Muscle of back (tissue), 13 donors: ENCODE measurements at places on chromosomes 16 and 17.

GRCh38 chr17:44599298-44600175 is 42.3 kb downstream of the FZD2 start:
- peak; percentile 86 for DNase-seq

DNA sequence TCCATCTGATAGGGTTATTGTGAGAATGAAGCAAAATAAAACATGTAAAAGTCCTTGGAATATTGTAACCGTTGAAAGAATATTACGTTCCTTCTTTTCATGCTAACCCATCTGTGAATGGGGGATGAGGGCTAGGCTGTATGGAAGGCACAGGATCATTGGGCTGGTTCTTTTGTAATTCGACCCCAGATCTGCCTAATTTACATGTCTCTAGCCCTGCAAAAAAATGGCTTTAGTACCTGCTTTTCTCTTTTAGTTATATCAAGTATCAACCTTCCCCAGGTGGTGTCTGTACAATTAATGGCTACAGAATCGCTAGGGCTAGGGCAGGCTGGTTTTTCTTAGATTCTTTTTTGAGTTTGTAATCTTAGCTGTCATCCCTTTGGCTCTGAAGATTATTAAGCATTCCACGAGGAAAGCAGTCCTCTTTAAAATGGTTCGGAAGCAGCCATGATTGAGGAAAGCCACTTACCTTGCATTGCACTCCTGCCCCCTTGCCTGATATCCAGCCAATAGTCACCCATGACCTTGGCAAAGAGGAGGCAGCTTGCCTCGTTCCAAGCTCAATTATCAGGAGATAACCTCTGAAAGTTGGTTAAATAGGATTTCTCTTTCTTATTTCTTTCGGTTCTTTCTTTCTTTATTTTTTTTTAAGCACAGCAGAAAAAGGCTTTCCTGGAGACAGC is 153.9 kb upstream of the ZKSCAN2 start:
- DNase-seq, result no peak

GRCh38 chr17:64075913-64076312 is 54.0 kb downstream of the ERN1 start:
- DNase-seq, result no peak

DNA sequence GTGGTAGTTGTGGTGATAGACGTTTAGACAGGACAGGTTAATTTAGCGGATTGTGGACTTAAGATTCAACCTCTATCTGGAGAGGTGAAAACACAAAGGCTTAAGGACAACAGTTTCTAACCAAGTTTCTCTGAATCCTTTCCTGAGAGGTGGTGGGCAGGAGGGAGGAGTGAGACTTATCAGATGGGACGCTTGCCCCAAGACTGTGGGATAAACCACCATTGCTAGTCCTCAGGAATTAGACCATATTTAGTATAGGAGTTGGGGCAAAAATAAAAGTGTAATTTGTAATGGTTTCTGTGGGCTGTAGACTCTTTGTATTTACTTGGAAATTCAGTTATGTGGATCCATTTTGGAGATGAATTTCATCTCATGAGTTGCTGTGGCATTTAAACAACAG is 6.6 kb downstream of the PDP2 start:
- no peak for DNase-seq

DNA sequence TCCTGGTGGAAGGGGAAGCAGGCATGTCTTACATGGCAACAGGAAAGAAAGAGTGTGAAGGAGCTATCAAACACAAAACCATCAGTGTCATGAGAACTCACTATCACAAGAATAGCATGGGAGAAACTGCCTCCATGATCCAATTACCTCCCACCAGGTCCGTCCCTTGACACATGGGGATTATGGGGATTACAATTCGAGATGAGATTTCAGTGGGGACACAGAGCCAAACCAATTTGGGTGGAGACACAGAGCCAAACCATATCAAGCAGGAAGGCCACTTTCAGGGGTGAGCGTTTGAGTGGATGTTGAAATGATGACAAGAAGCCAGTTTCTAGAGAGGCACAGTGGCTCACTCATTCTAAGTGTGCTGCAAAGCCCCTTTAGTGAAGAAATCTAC is 143.8 kb downstream of the CPPED1 start:
- DNase-seq, result no peak

- DNase-seq, result no peak
These were observed 18.0 kb downstream of the PIK3R6 start for GRCh38 chr17:8849311-8850041.

DNA sequence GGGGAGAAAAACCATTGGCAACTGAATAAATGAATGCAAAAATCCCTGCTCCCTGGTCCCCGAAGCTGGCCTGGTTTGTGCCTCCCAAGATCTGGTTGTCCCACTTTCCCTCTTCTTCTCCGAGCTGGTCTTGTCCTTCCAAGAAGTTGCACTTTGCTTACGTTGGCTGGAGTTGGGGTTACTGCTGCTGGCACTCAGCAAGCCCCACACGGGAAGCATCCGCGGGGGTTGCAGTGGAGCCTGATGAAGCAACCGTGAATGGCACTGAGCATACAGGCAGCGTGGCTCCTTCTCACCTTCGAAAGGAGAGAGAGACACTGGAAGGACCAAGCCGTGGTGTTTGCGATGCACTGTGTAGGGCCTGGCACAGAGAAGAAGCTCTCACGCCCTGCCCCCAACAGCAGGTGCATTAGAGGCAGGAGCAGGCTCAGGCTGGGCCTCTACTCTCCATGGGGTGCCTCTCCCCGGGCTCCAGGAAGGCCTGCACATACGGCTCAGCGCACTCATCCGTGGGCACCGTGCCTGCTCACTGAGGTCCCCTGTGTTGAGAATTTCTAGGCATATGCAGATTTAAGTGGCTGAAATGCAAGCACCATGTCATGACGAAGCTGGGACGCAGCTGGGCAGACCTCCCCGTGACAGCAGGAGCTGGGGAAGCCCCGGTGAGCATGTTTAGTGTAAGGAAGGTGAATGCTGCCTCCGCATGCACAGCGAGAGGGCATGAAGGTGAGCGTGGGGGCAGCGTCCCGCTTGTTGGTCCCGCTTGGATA is 12.1 kb downstream of the CA5A start:
- DNase-seq, result no peak

DNA sequence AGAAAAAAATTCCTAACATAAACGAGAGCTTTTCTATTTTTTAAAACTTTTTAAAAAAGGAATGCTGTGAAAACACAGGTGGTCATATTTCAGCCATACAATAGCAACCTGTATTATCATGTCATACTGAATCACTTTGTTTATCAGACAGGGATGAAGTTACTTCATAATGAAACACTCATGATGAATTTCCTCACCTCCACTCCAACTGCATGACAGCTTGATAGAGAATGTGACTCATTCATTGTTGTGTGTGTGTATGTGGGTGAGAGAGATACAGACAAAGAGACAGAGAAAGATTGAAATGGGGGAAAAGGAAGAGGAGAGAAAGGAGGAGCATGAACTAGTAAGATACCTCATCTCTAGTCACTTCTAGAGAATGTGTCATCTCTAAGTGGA is 109.0 kb downstream of the SYCE1L start:
- DNase-seq, result no peak

GRCh38 chr17:801660-802059 is 19.5 kb downstream of the MRM3 start:
- DNase-seq, result no peak

- DNase-seq, result peak; percentile 89
These were observed 14.0 kb upstream of the CCL2 start for GRCh38 chr17:34241062-34241461.

- DNase-seq, result no peak
These were observed 124.2 kb upstream of the N4BP1 start for GRCh38 chr16:48734220-48734619.

GRCh38 chr16:31331807-31332301 is 23.1 kb upstream of the ITGAX start:
- no peak for DNase-seq

GRCh38 chr17:41655611-41656111 is 31.3 kb upstream of the KRT17 start:
- DNase-seq, result no peak

DNA sequence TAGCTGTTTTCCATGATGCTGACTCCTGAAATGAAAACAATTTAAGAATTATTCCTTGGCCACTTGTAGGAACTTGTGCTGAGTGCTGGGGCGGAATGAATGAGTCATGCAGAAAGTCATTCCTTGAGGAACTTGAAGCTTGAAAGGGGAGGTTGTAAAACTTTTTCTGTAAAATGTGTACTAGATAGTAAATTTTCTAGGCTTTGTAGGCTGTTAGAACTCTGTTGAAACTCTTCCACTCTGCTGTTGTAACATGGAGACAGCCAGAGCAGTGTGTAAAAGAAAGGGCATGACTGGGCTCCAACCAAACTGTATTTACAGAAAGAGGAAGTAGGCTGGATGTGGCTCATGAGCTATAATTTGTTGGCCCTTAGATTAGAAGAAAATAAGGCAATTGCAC is 46.1 kb downstream of the ABCA8 start:
- DNase-seq, result peak; percentile 83

GRCh38 chr17:52376137-52376536 is 217.6 kb upstream of the CA10 start:
- DNase-seq, result no peak

- DNase-seq, result peak; percentile 33
These were observed 92.3 kb downstream of the PITPNC1 start for GRCh38 chr17:67469208-67469980.

DNA sequence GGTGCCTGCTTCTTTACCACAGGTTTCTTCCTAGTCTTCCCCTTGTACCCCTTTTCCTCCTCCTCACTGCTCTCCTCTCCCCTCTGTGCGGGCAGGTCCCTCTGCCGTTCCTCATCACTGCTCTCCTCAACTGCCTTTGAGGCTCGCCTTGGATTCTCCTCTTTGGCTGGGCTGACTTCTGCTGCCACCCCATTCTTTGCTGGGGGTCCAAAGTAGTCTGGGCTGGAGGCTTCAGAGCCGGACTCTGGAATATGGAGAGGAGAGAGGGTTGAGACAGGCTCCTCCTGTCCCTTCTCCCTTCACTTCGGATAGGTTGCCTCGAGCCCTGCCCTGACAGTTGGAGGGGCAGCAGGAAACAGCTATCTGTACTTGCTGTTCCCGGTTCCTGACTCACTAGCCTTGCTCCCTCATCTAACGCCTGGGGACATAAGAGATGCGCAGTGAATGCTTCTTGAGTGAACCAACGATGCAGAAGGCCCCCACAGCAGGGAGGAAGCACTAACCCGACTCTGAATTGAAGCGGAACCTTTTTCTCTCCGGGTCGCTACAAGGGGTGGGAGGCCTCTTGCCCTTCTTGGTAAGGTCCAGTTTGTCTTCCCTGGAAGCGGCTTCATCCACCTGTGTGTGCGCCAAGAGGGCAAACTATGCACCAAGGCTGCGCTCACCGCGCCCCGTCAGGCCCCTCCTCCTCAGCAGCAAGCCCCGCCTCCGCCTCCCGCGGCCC is 655 bp downstream of the HIRIP3 start:
- DNase-seq, result peak; percentile 43

- DNase-seq, result no peak
These were observed 195.9 kb upstream of the PMFBP1 start for GRCh38 chr16:72367851-72368250.

- DNase-seq, result peak; percentile 68
These were observed 5.7 kb downstream of the GRN start for GRCh38 chr17:44350733-44351226.

DNA sequence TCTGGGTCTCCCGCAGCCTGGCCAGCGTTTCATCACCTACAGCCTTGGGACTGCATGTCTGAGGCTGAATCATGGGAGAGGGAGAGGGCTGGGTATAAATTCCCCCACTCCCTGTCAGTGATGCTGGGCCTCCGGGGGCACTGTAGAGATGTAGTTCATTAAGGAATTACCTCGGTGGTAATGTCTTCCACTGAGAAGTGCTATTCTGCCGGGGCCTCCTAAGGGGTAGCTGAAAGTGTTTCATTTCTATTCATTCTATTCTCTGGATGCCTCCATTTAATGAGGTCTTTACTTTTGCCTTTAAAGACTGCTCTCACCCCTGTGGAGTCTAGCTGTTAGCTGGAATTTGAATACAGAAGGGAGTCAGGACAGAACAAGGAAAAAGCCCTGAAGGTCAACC is 116.4 kb upstream of the HS3ST4 start:
- DNase-seq, result no peak

DNA sequence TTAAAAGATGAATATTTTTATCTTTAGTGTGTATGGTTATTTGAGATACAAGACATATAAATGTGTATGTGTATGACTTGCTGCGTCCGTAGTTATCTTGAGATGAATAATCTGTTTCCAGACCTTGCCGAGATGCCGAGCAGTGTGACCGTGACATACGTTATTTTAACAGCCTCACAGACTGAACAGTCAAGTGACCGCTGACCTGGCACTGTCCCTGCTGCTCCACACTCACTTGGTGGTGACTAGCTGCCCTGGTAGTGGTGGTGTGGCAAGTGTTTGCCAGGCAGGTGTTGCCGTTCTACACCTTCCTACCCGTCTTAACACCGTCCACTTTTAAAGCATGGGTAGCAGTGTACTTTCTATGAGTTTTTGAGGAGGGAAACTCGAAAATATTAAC is 5.0 kb downstream of the ZC3H18 start:
- DNase-seq, result no peak
